HT1080 (cell line): ENCODE measurements at places on chromosomes 12 and 14.
A peak's percentile ranks its signal among the peaks of the same experiment; 100 is the strongest.

DNA sequence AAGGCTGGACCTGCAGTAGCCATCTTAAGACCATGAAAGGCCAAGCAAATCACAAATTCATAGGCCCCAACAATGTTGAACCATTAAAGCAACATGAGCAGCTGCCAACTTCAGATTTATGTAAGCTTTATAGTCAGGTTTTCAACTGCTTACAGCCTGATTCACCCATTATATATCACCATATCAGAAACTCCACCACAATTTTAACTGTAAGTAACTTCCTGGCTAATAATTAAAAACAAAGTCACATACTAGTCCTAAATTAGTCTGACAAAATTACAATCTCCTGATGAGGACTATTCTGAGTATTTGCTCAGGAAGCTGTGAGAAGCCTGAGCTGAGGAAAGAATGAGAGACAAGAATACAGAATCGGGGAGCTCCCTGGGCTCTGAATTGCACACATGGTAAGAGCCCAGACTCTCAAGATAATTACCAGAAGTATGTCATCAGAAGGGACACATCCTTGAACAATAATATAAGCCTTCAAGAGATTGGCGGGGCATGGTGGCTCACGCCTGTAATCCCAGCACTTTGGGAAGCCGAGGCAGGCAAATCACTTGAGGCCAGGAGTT, 55.1 kb downstream of the NUMB start:
- DNase-seq, result no peak

- no peak for DNase-seq
These were observed 6.5 kb upstream of the ACACB start for GRCh38 chr12:109109746-109110350.

GRCh38 chr14:69324341-69324931, 64.5 kb downstream of the GALNT16 start:
- no peak for DNase-seq

- DNase-seq, result no peak
These were observed 11.4 kb downstream of the PACS2 start for GRCh38 chr14:105325716-105326567.

- DNase-seq, result no peak
These were observed 206.2 kb downstream of the PELI2 start for GRCh38 chr14:56324454-56324853.

DNA sequence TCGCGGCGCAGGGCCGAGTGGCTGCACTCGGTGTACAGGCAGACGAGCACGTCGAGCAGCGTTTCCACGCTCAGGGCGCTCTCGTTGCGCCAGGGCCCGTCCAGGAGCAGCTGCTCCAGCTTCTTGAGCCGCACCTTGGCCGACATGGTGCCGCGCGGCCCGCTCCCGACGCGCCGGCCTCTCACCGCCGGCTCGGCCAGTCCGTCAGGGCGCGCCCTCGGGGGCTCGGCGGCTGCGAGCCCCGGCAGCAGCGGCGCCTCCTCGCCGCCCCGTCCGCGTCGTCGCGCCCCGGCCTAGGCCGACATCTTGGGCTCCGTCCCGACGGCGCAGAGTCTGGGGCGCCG, 349 bp downstream of the CDC42BPB start:
- DNase-seq, result no peak

DNA sequence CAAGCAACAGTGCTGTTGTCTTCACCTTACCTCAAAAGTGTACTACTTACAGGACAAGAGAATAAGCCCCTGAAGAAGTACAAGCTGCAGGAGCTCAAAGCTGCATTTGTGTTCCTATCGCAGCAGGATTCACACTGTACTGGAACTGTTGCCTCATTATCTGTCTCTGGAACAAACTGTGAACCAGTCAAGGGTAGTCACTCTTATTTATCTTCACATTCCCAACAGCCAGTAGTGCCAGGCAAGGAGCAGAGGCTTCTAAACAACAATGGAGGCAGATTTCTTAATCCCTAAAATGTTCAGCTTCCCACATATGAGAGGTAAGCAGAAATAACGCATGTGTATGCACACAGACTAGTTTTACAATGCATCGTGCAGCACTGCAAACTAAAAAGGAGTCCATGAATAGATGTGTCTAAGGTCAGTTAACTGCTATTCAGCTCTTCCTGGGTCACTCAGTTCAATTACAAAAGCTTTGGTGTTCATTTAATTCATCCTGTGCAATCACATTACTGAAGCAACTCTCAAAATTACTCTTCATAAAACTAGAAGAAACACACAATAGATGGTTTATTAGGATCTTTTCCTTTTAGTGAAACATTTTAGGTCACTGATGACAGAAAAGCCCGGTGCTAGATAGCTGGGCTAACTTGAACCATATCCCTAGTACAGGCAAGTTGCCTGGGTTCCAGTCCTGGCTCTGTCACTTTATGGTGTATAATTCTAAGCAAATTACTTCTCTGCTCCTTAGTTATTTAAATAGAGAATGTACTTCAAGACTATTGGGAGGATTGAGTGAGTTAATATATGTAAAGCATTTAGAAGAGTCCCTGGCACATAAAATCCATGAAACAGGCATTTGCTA, 2.7 kb downstream of the APPL2 start:
- DNase-seq, result no peak

DNA sequence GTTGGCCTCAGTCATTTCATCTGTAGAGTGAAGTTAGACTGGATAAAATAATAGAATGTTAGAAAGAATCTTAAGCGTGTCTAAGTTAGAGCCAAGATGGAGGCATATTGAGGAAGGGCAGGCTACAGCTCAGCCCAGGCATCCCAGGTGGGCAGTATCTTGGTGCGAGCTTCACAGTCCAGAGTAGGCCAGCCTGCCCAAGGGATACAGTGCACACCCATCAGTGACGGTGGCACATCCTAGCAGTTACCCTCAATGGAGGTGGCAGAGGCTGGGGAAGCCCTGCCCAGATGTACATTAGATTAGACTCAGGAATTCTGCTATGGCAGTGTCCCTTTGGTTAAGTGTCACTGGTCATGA, 21.5 kb downstream of the TULP3 start:
- DNase-seq, result no peak

- DNase-seq, result peak; percentile 41
These were observed 465.5 kb upstream of the ATP2B1 start for GRCh38 chr12:90174198-90174510.

- DNase-seq, result peak; percentile 67
These were observed 42.4 kb downstream of the ERH start for GRCh38 chr14:69355607-69356281.
